ENCODE measurements at places on chromosomes 11 and 22.
A peak's percentile ranks its signal among the peaks of the same experiment; 100 is the strongest.

GRCh38 chr11:127806501-127806900 lies 780.9 kb downstream of the ETS1 start:
- DNase-seq, result no peak

DNA sequence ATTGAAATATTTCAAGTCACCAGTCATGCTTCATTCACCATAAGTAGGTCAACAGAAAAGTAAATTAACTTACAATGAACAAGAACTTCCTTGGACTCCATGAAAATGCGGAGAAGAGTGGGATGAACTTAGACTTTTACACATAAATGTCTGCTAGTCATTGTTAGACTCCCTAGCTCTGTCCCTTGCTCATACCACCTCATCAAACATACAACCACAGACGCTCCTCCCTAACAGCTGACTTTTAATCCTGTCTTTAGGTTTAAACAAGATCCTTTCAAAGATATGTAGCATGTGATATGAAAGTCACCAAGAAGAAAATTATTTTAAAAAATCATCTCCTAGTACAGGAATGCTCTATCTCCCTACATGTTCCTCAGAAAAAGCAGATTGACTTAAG lies 248.1 kb downstream of the DLG2 start:
- DNase-seq, result no peak

- no peak for DNase-seq
These were observed 28.5 kb downstream of the MN1 start for GRCh38 chr22:27772984-27773498.

GRCh38 chr22:27493796-27494195 lies 307.8 kb downstream of the MN1 start:
- DNase-seq, result no peak

DNA sequence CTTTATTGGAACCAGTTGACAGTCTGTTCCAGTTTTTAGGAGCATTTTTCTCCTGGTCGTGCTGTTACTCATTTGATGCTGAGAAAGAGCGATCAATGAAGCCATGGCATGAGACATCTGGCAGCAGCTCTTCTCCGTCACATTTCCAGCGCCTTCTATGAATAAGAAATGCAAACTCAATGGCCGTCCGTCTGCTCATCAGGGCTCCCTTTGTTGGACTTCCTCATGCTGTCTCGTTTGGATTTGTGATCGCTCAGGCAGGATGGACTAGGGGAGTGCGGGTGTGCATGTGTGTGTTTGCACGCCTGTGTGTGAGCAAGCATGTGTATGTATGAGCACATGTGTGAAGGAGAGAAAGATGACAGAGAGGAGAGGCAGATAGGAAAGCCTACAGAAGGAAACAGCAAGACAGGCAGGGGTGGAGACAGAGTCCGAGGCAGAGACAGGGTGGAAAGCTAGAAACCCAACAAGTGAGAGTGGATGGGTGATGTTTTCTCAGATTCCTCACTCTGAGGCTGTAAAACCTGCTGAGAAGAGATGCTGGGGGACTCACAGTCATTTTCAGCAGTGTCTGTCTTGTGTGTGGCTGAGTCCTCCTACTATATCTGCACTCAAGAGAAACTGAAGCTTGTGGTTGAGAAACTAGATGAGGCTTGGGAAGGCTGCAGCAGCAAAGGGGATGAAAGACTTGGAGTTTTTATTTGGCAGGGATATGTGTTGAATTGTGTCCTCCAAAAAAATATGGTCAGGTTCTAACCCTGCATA lies 56.0 kb upstream of the CLMP start:
- DNase-seq, result no peak

DNA sequence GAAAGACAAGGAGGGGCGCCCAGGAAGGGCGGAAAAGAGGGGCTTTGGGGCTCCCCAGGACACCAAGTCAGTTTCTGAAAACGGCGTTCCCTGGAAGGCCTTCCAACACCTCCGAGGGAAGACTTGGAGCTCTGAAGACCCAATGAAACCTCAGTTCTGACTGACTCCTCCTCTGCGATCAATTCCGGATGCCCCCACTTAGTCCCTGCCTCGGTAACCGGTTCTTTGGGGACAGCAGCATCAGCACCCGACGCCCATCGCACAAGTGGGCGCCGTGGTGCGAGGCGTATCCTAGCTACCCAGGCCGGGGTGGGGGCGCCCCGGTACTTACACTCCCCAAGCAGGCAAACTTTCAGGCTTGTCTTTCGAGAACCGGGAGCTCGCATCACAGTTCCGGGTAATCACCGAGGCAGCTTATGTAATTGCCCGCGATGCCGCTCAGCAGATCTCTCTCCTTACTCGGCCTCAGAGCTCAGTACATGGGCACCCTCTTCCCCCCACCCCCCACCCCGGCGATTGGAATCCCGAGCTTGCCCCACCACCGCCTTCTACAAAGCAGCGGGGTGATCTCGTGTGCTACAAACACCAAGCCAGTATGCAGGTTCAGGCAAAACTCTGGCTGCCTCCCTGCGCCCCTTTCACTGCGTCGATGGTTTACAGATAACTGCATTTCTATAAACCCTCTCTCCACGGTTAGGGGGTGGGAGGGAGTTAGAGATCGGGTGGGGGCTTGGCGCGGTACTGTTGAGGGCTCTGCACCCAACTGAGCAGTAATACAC lies 2.0 kb downstream of the TENM4 start:
- peak; percentile 18 for DNase-seq

DNA sequence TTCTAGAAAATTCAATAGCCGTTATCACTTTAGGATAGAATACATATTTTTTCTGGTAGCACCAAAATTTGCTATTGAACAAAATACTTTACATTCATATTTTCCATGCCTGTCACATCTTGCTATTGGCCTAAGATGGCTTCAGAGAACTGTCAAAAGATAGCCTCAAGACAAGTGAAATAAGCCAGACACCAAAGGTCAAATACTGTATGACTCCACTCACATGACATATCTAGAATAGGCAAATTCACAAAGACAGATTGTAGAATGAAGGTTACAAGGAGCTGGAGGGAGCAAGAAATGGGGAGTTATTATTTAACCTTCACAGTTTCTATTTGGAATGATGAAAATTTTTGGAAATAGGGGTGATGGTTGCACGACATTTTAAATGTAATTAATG lies 223.7 kb upstream of the ZC3H12C start:
- DNase-seq, result no peak

DNA sequence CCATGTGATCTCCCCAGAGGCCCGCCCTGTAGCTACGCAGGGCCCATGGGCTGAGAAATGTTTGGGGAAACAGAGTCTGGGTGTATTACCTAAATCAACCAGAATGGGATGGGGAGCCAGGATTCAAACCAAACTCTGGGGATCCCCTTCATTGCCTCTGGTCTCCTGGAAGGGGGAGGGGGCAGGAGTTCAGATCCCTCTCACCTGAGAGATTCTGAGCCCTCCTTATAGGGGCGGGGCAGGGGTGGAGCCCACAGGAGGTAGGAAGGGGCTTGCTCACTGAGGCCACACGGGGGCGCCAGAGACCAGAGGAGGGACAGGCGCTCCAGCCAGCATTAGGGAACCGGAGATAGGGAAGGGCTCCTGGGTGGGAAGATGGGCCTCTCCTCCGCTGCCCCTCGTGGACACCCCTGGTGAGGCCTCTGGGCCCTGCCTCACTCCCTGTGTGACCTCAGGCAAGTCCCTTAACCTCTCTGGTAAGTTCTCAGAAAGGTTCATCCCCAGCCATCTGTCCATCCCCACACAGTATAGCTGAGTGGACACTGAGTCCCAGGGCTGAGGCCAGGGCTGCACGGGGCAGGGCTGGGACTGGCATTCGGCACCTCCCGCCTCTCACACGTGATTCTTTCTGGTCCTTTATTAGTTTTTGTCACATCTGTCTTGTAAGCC lies 2.7 kb upstream of the CDC42BPG start:
- peak; percentile 96 for DNase-seq

- DNase-seq, result no peak
These were observed 29.5 kb downstream of the RCOR2 start for GRCh38 chr11:63887386-63887999.

GRCh38 chr22:46303347-46303965 lies 6.8 kb downstream of the GTSE1 start:
- no peak for DNase-seq

- DNase-seq, result no peak
These were observed 9.9 kb downstream of the P2RY6 start for GRCh38 chr11:73281796-73282660.

DNA sequence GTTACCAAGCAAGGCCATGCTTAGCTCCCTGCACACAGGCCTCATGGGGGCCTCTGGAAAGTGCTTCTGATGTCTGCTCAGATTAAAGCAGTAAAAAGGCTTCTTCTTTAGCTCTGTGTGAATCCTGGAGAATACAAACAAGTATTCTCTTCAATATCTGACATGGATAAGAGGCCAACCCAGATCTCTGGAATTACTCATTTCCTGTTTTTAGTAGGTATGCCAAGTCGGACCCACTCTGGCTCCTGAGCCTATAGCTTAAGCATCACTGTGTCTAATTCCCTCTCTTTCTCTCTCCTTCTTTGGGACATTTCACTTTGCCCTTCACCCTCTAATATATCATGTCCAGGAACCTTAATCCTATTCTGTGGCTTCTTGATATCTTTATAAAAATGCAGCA lies 529.6 kb upstream of the CCDC90B start:
- DNase-seq, result no peak

DNA sequence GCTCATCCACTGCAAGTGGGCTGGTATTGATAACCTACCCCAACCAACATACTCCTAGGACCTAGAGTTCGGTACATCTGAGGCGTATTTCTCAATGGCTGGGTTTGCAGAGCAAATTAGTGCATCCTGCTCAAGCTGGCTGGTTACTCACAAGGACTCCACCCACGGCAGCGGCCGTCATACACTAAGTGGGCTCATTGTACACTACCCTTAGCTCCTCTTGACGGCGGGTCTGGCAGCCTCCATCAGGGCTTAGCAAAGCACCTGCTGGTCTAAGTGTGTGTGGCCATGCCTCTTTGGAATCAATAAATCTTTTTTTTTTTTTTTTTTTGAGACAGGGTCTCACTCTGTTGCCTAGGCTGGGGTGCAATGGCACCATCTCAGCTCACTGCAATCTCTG lies 20.2 kb upstream of the KCNJ11 start:
- DNase-seq, result no peak

DNA sequence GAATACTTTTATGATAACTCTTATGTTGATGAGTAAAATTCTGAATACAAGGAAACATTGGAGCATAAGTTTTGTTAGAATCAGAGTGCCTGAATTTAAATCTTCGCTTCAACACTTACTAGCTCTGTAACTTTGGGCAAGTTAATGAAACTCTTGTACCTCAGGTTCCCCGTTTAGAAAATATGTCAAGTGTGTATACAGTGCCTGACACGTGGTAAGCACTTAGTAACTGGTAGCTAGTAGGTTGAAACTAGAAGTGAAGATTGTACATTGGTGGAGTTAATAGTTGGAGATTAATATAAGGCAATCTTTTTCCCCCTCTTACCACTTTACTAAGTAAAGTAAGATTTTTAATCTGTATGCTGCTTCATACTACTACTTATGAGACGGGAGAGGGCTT lies 24.8 kb upstream of the NAT10 start:
- DNase-seq, result no peak

DNA sequence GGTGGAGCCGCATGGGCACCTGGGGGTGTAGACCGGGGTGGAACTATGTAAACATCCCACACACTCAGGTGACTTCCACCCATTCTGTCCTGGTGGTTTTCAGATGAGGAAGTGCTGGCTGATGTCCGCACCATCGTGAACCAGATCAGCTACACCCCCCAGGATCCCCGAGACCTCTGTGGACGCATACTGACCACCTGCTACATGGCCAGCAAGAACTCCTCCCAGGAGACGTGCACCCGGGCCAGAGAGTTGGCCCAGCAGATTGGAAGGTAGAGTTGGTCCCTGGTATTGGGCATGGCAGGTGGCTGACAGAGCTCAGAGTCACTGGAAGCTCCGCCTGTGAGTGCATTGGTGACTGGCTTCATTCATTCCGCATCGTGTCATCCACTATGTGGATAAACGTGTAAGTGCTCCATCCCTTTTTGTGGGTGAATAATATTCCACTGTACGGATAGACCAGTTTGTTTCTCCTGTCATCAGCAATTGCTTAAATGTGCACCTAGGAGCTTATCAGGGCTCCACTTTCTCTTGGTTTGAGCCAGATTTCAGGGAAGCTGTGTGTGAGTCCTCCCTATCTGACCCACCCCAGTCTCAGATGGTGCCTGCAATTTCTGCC lies 29.9 kb downstream of the NADSYN1 start:
- no peak for DNase-seq

DNA sequence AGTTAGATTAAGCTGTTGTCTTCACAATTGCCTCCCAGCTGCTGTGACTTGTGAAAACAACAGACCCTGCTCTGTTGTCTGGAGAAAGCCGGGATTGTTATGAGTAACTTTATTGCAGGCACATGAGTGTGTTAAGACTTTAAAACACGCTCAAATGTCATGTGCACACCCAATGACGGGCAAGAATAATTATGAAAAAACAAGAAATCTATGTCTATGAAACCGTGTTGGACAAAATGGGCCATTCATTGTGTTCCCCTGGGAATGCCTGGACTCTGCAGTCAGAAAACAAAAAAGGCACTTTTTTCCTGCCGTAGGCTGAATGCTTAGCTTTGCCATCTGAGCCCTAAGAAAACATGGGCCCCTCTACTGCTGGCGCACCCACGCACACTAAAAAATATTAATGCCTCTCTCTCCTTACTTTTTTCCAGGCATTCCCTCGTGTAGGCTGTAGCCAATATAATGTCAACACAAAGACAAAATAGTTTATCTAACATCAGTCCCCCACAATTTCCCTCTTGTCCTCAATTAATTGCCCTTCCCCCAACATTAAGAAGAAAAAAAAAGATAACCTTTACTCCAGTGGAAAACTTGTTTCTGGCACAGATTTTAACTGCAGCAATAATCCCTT lies 207.9 kb downstream of the SOX6 start:
- no peak for DNase-seq

DNA sequence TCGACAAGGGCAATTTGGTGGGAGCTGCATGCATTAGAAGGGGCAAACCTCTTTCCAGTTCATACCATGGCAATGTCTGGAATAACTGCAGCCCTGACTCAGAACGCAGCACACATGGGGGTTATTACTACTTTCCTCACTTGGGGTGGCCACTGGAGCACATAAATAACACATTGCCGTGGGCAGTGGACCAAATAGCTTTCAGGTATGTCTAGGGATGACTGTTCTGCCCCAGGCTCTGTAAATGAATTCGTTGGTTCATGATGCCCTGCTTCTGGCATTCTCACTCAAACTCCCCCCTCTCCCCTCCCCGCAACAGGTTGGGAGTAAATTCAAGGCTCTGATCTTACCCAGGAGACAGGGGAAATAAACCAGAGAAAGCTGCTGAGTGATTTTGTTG lies 238.0 kb upstream of the PLET1 start:
- DNase-seq, result no peak

DNA sequence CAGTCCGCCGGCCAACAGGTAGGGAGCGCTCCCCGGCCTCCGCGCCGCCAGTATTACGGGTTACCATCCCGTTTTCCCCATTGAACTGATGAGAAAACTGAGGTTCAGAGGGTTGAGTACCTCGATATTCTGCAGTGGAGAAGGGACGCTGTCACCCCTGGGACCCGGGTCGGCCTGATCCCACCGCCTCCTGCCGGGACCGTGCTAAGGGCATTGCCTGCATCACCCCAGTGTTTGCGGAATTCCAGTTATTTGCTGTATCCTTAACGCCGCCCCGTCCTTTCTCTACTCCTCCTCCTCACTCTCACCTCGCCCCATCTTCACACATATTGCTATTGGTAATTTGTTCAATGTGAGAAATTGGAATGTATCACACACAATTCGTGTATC lies 370 bp upstream of the A4GALT start:
- no peak for DNase-seq

Data from transverse colon (tissue), 4 donors.